GM23248 (cell line): ENCODE measurements at places on chromosomes 7 and 10.
A peak's percentile ranks its signal among the peaks of the same experiment; 100 is the strongest.

GRCh38 chr10:110563132-110563531, 4.4 kb upstream of the SMC3 start:
- peak; percentile 22 for DNase-seq

DNA sequence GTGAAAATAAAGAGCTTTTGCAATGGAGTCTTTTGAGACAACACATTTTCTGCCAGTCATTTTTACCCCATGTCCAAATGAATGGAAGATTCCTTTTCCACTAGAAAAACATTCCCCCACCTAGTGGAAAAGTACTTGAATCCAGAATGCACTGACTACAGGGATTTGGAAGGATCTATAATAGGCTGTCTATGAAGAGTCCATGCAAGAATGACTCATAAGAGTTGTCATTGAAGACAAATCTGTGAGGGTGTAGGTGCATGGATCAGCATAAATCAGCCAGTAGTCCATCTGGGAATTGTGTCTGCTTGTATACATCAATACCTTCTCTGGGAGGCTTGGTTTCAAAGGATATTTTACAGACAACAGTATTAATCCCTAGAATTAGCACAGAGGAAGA, 32.5 kb upstream of the TRUB1 start:
- peak; percentile 22 for DNase-seq

DNA sequence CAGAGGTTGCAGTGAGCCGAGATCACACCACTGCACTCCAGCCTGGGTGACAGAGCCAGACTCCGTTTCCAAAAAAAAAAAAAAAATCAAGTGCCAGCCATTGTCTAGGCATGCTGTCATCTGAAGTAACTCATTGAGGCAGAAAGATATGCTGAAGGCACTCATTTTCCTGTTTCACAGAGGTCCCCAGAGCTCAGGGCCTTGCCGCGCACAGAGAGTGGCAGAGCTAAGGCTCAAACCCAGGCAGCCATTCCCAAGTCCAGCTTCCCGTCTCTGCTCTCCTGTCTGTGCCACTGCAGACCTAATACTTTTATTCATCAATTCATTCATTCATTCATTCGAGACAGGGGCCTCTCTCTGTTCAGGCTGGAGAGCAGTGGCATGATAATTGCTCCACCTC, 3.5 kb downstream of the GRIFIN start:
- no peak for DNase-seq

GRCh38 chr7:106866298-106867281, 1.5 kb downstream of the PIK3CG start:
- no peak for DNase-seq

- peak; percentile 46 for DNase-seq
Observed at GRCh38 chr7:99210265-99210970, 2.5 kb upstream of the KPNA7 start.

DNA sequence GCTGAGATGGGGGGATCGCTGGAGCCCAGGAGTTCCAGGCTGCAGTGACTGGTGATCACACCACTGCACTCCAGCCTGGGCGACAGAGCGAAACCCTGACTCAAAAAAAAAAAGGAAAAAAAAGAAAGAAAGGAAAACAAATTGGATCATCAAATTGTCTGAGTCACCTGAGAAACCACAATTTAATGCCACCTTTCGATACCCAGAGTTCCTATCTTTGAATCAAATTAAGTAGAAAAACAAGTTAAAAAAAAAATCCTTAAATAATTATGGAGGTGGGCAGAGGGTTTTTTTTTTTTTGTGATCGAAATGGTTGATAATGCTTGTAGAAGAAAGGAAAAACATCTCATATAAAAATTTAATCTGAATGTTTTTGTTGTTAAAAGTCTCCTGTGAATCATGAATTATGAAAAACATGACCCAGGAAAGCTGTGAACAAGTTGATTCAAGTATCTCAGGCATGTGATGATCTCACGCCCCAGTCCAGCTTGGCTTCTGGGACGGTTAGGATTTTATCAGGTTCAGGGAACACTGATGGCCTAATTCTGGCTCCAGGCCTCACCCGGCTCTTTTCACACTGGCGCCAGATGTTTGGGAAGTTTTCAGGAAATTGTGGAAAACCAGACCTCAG, 25.3 kb upstream of the CUX1 start:
- peak; percentile 86 for DNase-seq

DNA sequence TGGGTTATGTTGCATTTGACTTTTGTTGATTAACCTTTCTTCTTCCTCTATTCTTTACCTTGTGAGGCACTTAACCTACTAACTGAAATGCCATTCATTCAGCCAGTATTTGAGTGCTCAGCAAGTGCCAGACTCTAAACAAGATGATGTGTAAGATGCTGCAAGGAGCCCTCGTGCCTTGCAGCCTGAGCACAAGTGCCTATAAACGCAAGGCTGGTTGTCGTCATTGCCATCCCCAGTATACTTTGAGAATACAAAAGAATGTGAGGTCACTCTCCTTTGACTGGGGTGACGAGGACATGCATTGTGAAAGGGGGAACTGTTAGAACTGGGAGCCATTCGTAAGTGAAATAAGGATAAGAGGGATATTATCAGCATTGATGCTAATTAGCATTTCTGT, 103.0 kb downstream of the AUTS2 start:
- no peak for DNase-seq

DNA sequence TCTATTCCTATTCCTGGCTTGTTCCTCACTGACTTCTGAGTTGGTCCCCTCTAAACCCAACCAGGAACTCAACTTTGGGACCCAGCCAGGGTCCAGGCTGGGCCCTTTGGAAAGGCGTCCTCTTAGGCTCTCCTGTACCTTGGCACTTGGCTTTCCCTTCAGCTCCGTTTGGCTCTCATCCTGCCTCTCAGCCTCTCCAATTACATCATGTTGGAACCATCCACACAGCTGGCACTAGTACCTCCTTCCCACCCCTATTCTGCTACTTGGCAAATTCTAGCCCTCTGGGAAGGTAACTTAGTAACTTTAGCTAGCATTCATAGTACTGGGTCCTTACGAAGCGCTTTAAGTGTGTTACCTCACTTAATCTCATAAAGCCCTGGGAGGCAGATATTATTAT, 205.3 kb upstream of the HABP2 start:
- DNase-seq: peak; percentile 25

GRCh38 chr7:106824458-106824857, 40.6 kb upstream of the PIK3CG start:
- DNase-seq: peak; percentile 92

- no peak for DNase-seq
Observed at GRCh38 chr7:27143023-27143949, at the start of gene HOXA5. Gene HOXA5, minus strand, starts transcription at chr7:27143681. Its CDS starts 74 bp downstream, at chr7:27143607.

DNA sequence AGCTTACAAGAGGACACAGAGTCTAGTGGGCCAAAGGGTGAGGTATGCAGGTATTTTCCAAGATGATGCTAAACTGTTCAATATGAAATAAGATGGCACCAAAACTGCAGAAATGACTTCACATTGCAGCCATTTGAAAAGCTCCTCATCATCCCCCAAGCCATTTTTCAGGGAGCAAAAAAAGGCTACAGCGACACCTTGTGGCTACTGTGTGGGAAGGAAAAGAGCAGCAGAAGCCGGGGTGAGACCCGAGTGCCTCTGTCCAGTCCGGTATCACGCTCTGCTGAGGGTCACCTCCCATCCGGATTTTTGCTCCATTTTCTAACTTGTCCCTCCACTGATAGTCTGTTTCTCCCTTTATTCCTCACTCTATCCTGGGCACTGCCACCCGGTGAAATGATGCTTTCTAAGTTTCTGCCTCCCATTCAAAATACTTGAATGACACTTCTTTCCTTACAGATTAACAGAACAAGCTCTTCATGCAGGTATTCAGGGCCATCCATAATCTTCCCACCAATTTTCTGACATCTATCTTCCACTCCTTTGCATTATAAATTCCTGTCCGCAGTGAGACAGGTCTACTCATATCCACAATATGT, 220.2 kb downstream of the DGKI start:
- peak; percentile 73 for DNase-seq

DNA sequence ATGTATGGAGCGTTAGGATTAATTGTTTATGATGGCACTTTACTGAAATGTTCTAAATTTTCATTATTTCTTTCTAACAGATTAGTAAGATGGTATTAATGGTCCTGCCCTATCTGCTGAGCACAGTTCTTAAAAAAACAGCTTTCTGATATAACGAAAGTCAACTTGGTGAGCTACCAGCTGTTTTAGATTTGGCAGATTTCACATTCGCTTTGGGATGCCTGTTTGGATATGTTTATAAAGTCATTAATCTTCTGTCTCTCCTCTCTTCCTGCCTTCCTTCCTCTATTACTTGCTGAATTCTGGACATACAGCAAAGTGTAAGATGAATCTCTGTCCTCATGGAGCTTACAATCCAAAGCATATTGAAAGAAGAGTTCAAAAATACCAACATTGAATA, 396.8 kb upstream of the LRGUK start:
- DNase-seq: no peak

- no peak for DNase-seq
Observed at GRCh38 chr7:44415510-44415909, 74.9 kb downstream of the NUDCD3 start.

- peak; percentile 24 for DNase-seq
Observed at GRCh38 chr10:101063050-101063525, 1.3 kb downstream of the KAZALD1 start.

DNA sequence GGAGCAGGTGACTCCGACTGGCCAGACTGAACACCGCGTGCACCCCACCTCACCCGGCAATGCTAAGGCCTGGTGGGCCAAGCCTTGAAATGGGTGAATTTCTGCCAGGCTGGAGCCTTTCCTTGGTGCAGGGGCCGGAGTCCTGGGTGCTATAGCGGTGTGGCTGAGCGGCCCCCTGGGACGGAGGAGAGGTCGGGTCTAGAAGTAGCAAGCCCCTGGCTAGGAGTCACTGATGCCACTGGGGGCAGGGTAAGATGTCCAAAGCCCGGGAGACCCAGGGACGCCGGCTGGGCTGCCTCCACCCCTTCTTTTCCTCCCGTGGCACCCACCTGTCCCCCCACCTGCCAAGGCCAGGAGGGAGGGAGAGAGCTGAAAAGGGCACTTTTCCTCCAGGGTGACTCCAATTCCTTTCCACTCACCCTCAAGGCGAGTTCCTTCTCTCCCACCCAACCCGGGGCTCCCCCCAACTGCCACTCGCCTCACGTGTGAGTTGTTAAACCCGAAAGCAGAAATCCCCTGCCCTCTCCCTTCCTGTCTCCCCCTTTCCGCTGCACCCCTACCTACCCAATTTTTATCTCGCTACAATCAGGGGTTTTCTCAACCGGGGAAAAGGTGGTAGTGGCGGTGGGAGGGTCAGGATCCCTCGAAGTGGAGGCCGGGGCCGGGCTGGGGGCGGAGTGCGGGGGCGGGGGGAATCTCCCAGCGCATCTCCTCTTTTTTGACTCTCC, 6.0 kb upstream of the GATA3 start:
- no peak for DNase-seq

- peak; percentile 22 for DNase-seq
Observed at GRCh38 chr7:149300620-149301285, 38.8 kb downstream of the ZNF783 start.

GRCh38 chr7:45084901-45085618, 3.7 kb downstream of the NACAD start:
- no peak for DNase-seq

- no peak for DNase-seq
Observed at GRCh38 chr10:42970451-42971250, 106.2 kb upstream of the RET start.

DNA sequence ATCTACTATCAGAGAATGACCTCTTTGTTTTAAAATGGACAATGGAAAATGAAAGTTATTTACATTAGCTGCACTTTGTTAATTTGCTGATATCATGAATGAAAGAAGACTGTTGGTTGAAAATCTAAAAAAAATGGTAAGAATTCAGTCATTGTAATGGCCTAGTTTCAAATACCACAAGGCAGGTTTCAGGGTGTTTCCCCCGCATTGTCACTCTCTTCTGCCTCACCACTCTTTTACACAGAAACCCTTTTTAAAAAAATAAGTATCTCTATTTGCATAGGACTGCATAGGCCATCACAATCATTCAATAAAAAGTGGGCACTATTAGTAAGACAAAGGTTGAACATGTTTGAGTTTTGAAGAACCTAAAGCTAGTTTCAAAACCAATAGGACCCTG, 737.1 kb downstream of the INHBA start:
- no peak for DNase-seq
